Upper lobe of right lung (tissue), 1 donor: ENCODE measurements at places on chromosomes 7 and 10.

DNA sequence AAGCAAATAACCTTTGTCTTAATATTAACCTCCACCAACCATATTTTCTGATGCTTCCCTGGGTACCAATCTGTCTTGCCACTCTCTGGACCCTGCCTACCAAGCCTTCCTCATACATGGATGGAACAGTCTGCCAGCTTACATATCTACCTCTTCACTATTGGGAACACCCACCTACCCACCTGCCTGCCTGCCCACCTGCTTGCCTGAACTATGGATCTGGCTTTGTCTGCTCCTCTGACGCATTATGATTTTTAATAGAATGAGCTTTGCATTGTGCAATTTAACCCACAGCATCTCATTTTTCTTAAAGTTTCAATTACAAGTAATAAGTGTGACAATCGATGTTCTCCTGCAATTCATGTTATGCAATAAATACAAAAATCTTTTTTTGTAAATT is 137.9 kb upstream of the LSM8 start:
- no peak for DNase-seq

DNA sequence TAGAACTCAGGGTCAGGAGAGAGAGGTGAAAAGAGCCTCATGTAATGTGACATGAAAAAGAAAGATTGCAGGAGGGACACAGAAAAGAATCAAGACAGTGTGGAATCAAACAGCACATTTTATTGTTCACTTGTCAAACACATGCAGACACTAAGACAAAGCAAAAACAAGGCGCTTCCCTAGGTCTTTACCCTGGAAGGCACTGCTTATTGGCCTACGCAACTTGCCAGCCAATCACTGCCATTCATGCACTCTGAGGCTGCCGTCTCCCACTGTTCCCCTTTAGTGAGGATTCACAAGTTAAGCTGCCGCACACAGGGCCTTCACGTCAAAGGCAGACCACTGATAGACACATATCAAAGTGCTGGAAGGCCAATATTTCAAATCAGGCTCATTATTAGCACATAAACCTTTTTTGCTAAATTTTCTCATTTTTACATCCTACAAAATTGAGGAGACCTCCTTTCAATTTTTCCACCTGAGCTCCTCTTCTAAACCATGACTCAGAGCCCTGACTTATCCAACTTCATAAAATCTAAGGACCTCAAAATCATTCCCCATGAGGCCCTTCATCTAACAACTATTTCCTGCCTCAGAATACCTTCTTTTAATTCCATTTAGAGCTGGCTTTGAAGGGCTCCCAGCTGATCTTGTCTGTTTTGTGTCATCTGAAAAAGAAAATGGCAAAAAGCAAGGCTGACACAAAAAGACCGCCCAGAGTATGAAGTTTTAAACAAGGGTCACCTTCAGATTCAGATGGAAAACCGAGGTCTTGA is 149.4 kb downstream of the CHCHD3 start:
- no peak for DNase-seq

DNA sequence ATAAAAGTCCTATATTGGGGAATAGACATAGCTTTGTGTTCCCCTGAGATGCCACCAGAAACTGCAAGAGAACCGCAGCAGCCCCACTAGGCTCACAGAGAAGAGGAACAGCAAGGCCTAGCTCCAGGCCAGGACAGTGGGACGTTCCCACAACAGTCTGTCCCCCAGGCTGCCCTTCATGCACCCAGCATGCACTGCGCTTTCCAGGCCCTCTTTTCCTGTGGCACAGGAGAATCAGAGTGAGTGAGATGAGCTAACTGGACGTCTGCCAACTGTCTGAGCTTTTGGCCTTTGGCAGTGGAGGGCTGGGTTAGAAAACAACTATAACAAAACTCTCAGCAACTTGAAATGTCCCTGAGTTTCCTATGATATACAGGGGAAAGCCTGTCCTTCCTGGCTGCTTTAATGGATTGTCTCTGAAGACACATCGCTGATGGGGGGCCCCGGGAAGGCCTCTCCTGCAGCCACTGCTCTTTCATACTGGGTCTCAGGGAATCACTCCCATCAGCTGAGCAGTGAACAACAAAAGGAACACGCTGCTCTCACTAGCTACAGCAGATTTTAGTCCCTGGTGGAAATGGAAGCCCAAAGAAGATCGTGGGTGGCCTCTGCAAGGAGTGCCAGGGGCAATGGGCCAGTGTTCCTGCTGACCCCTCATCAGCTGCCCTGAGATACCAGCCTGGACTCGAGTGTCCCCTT is 53.5 kb downstream of the PODXL start:
- no peak for DNase-seq

DNA sequence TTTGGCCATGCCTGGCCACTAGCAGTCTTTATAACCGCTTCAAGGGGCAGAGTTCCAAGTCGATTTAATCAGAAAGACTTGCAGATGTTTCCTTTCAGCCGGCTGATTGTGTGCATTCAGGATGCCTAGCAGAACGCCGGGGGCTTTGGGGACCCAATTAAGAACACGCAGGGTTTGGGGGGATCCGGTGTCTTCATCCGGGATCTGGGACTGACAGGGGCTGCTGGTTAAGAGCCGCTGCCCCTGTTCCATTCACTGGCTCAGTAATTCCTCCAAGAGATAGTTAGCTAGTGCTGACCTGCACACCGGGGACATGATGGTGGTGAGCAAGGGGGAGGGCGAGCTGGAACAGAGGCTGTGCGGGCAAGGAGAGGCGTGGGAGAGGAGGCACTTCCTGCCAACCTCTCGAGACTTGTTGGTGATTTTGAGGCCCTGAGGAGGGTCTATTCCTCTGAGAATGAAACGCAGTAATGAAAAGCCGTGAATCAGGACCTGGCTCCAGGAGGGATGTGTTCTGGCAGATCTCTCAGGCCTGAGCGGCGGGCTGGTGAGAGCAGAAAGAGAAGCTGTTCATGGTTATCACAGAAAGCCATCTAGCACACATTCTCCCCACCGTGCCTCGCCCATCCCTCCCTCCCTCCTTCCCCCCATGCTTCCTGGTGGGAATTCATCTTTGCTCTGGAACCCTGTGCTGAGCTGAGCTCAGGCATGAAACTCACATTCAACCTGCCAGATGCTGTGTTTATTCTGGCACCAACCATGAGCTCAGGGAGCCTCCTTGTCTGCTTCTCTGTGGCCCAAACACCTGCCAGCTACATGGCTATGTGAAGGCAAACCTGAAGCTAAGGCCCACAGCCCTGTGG is 152.0 kb downstream of the CCDC3 start:
- DNase-seq, result no peak

DNA sequence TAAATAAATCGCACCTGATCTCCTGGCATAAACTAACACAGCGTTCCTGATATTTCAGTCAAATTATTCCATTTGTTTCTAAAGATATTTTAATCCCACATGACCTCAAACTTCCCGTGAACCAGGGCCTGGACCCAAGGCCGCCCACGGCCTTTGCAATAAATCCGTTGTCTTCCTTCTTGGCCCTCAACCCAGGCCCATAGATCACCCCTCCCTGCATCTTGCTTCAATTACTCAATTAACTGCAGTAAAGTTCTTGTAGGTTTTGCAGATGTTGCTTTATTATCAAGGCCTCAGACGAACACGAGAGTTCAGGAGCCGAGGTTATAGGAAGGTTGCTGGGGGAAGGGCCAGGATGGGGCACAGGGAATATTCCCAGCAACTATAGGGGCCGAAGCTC is 249.4 kb downstream of the RAB11FIP2 start:
- DNase-seq, result no peak

GRCh38 chr10:100662067-100662466 is 83.3 kb upstream of the PAX2 start:
- DNase-seq, result no peak

- DNase-seq, result no peak
Measured at GRCh38 chr10:108450280-108450679, 1285.8 kb upstream of the SORCS1 start.

GRCh38 chr7:115851291-115851690 is 179.3 kb downstream of the TFEC start:
- no peak for DNase-seq

GRCh38 chr10:52801947-52802346 is 29.4 kb upstream of the MBL2 start:
- DNase-seq, result no peak

DNA sequence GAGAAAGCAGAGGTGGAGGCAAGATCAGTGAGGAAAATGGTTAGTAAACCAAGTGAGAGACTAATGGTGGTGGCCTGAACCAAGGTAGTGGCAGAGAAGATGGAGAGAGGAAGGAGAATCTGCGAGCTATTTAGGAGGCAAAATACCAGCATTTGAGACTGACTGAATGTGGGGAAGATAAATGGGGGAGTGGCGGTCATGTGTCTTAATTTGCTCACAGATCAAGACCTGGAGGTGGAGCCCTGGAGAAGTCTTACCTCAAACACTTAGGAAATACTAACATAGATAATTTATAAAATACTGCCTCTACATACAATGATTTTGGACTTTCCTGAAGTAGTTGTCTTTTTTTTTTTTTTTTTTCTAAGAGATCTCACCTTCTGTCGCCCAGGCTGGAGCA is 34.7 kb downstream of the ICA1 start:
- DNase-seq, result no peak

DNA sequence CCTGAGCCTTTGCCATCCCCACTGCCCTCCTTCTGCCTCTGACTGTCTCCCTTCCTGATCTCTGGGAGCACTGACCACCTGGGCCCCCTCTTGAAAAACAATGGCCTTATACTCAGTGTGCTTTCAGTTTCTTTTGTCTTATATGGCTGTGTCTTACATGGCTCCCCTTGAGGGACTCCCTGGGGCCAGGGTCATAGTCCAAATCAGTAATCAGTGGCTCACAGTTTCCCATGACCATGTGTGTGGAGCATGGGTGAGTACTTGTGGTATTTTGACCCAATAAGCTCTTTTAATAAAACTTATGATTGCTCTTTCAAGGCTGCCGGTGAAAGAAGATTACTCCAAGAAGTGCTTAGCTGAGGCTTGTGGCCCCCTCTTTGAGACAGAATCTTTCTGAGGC is 62.4 kb upstream of the PCBD1 start:
- DNase-seq, result no peak

DNA sequence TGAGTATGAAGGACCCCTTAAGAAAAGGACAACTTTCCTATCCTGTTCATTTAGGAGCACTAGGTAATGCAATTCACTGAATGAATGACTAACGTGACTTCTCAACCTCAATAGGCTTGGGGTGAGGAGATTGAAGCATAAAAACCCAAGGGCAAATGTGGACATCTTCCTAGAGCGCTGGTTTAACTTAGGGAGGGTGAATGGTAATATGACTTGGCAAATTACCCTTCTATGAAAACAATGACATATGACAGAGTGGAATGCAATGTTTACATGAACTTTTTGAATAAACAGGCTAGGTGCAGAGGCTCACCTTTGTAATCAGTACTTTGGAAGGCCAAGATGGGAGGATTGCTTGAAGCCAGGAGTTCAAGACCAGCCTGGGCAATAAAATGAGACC is 83.9 kb upstream of the ANK3 start:
- DNase-seq, result no peak

DNA sequence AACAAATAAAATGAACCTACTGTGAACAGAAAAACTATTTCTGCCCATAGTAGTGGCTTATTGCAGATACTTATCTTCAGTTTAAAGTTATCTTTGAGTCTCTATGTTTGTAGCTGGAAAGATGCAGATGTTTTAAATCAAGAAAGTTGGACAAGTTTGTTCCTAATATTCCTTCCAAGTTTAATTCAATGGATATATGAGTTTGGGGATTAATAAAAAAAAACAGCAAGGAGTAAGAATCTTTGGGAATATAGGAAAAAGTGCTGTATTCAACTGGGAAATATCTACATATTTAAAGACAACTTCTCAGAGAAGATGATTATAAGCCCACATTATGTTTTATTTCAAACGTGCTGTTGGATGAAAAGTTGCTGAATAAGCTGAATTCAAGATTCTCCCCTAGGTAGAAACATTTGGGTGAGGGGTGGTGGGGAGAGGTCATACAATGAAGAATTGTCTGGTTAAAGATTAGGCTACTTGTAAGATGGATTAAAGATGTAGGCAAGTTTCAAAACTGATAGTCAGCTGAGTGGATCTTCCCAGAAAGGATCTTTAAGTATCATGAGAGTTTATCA is 1135.2 kb downstream of the CNTNAP2 start:
- no peak for DNase-seq

GRCh38 chr10:124074501-124075109 is 18.8 kb downstream of the CHST15 start:
- DNase-seq, result no peak

GRCh38 chr10:132328106-132328505 is 3.9 kb upstream of the LRRC27 start:
- no peak for DNase-seq
